ENCODE measurements at places on chromosomes 1 and 21.

- DNase-seq = no peak
Observed at GRCh38 chr1:24827379-24828135, 82.3 kb downstream of the CLIC4 start.

GRCh38 chr1:81498471-81499462 is 302.0 kb upstream of the ADGRL2 start:
- DNase-seq = no peak

DNA sequence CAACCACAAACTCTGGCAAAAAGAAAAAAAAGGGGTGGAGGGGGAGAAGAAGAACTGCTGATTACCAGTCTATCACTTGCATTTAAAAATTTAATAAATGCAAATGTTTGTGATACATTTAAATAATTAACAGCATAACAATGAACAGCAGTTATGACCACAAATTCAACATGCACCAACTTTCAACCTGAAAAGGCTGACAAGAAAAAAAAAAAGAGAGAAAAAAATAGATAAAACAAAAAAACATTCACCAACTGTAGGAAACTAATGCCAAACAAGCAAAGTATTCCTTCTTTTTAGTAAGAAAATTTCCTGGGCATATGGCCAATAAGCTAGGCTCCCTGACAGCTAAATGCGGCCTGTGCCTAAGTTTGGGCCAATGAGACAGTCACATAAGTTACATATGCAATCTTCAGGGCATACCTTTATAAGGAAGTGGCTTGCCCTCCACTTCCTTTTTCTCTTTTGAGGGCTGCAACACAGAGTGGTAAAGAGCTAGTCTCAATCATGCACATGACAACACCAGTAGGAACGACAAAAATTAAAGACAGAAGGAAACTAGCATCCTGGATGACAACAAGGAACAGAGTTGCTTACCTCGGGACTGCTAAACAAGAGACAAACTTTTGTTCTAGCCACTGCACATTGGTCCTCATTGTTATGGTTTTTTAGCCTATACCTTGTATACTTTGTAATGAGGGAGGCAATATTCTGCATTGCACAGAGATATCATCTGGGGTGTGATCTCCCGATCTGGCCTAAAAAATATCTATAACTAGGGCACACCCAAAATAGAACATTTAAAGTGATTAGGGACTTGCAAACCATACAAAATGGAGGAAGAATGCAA is 24.2 kb upstream of the PHTF1 start:
- no peak for DNase-seq

GRCh38 chr1:173568483-173568882 is 34.4 kb downstream of the SLC9C2 start:
- no peak for DNase-seq

DNA sequence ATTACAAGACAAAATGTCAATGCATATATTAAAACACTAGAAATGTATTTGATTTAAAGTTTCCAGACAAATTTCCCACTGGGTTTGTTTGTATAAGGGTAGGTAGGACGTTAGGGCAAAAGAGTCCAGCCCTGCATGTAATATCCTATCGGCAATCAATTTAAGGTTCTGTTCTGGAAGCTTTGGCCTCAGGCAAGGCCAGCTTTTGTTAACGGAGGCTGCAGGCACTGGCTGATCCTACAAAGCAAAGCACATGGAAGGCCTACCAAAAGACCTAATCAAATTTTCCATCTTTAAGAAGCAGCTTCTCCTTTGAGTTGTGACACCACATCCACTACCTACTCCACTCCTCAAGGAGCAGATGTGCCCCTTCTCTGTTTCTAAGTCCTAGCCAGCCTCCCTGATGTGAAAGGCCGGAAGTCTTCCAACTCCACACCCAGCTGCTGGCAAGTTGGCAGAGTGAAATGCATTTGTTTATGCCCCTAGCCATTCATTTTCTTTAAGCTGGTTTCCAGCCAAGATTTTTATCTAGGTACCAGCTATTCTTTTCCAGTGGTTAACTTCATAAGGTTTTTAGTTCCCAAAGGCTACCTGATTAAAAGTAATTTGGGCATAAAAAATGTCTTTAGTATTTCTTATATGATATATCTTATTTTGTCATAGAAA is 452.6 kb downstream of the PTBP2 start:
- no peak for DNase-seq

DNA sequence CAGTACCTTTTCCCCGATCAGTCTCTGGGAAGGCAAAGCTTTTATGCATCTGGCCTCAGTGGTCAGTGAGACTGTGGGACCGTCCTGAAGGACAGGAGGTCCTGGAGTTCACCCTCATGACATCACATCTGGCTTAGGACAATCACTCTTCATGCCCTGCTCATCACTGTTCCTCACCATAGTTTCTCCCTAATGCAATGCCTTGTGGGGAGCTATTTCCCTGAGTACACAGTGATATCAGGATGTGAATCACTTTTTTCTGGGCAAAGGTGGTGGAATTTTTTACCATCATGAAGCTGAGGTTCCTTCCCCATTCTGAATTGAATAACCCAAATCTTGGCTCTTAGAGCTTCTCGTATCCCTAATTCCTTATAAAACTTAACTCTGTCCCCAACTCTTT is 34.8 kb upstream of the CFAP126 start:
- no peak for DNase-seq

DNA sequence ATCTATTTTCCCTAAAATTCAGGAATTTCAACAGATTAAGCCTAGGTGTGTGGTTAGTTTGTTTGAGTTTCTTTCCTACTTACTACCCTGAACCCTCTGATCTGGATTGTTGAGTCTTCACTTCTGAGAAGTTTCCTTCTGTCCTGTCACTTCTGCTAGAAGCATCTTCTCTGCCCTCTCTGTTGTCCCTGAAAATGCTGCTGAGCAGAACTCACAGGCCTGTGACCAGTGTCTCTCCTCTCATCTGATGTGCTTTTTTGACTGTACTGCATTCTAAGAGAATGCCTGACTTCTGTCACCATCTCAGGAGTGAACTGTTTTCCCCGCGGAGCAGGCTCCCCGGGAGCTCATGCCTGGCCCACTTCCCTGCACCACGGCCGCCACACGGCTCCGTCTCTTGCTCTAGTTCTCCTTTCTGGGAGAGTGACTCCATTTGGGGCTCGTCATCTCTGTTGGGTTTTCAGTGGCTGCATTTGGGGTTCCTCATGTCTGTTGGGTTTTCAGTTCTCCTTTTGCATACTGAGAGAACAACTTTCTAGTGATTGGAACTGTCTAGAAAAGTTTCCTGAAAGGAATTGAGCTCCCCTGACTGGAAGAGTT is 77.9 kb downstream of the POFUT2 start:
- DNase-seq = no peak

DNA sequence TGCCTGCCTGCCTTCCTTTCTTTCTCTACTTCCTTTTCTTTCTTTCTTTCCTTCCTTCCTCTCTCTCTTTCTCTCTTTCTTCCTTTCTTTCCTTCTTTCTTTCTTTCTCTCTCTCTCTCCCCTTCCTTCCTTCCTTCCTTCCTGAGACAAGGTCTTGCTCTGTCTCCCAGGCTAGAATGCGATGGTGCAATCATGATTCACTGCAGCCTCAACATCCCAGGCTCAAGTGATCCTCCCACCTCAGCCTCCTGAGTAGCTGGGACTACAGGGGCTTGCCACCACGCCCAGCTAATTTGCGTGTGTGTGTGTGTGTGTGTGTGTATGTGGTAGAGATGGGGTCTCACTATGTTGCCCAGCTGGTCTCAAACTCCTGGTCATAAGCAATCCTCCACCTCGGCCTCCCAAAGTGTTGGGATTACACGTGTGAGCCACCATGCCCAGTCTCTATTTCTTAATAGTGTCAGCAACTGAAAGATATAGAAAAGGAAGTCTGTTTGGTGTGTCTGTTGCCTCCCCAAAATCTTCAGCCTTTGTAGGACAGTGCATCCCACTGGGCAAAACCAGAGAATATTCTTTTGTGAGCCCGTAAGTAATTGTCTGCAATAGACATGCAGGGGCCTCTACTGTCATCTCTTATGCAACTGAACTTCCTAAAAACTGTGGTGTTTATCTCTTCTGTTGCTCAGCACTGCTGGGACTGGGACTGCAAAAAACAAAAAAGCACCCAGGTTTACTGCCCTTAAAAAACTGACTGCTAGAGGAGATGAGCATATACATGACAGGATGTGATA is 20.9 kb upstream of the RAB4A start:
- no peak for DNase-seq

- DNase-seq = no peak
Observed at GRCh38 chr1:53361541-53361961, 33.7 kb upstream of the LRP8 start.

GRCh38 chr1:81407000-81407821 is 393.5 kb upstream of the ADGRL2 start:
- DNase-seq = no peak

DNA sequence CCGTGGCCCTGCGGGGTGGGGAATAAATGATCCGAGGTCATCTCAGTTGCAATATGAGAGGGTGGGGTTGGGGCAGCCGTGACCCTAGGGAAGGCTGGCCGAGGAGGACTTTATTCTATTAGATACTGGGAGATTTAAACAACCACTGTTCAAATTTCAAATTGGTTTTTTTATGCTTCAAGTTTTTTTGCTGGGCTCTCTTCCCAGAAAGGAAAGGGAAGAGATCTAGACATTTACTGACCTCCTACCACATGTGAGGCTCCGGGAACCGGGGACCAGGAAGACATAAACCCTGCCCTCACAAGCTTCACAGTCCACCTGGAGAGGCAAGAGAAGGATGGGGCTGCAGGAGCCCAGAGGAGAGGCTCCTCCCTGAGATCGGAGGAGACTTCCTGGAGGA is 207.3 kb downstream of the FOXD2 start:
- no peak for DNase-seq

DNA sequence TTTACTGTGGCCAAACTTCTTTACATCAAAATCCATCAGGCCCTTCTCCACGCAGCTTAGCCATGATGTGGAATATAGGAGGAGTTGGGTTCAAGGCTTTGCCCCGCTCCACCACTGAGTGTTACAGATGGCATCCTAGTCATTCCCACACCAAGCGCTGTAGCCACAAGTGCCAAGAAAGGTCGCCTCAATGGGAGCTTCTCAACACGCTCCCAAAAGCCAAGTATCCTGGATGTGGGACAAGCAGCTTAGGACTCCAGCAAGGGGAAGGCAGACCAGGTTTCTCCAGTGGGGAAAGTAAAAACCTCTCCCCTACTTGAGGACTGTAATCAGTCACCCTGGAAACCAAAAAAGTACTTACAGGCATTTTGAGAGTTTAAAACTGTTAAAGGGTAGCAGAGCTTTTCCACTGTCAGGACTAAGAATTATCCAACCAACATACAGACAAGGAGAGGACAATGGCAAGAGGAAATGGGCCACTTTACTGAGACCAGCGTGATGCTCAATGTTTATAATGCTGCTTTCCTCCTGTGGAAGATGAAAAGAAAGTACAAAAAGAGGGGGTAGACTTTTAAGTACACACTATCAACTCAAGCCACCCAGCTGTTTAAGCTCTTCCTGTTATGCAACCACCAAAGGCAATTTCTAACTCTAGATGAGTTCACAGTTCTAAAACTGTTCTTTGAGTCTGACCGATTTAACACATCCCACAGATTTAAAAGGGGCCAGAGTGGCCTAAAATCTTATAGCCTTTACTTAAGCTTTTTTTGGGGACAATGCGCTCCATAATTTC is 120.7 kb upstream of the KRTAP19-8 start:
- DNase-seq = no peak

DNA sequence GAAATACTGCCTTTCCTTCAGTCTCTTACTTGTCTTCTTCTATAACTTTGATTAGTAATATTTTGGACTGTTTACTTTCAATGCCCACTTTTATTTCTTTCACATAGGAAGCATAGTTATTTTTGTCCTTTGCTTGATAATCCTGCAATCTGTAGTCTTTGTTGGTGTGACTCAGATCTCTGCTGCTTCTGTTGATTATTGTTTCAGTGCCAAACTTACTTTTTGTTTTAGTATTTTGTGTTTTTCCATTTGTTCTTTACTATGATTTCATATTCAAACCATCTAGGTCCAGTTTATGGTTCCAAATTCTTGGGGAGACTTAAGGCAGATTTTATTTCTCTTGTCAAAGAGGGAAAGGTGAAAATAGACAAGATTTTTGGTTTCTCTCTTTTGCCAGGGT is 399.9 kb downstream of the HLX start:
- DNase-seq = no peak

DNA sequence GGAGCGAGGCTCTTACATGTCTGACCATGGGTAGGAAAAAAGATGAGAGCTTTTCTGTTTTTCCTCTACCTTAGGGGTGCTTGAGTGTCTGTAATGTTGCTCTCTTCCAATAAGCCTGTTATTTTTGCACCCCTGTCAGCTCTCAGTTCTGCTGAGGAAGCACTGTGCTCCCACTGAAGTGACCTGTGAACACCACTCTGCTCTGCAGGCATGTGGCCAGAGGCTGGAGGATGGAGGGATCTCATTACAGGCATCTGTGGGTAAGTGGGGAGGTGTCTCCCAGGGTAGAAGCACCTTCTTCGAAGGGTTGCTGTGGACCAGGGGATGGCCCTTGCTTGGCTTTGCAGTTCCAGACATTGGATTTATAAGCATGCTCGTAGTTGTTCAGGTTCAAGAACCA is 56.8 kb upstream of the RBM15 start:
- no peak for DNase-seq

DNA sequence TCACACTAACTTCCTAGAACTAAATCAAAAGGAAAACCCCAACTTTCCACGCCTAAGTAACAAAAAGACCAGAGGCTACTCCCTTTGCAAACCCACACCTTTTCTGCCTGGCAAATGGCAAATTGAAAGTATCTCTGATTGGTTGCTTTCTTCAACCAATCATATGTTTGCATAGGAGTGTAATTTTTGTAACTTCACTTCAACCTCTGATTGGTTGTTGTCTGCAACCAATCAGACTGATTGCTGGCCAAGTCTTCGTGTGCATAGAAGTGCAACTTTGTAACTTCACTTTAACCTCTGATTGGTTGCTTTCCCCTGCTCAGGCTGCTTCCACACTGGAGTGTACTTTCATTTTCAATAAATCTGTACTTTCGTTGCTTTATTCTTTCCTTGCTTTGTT is 36.9 kb upstream of the PADI2 start:
- no peak for DNase-seq

- DNase-seq = no peak
Observed at GRCh38 chr1:189192741-189193520, 1284.7 kb downstream of the BRINP3 start.

- DNase-seq = no peak
Observed at GRCh38 chr1:173601588-173601987, 1.3 kb downstream of the SLC9C2 start.

- DNase-seq = no peak
Observed at GRCh38 chr1:230167419-230167852, 100.4 kb downstream of the GALNT2 start.
